ENCODE measurements at places on chromosomes 16 and 17. TPM values are rescaled to one million over a fixed set of nuclear protein-coding genes. Genes with fewer than 3 reads are reported as not detected.
A peak's percentile ranks its signal among the peaks of the same experiment; 100 is the strongest.

Gene CBFA2T3
- total RNA-seq, result 0.31 TPM

Gene RNF222
- 1.1 TPM for total RNA-seq

GRCh38 chr16:873243-873661 is 72.7 kb upstream of the GNG13 start:
- no peak for DNase-seq

Gene ABCC3
- total RNA-seq, result not detected

- no peak for DNase-seq
Measured at GRCh38 chr17:20206591-20206990, 197.4 kb downstream of the SPECC1 start.

Gene ATP2A1
- total RNA-seq, result 0.97 TPM

GRCh38 chr16:57773655-57774295 is 28.5 kb downstream of the KIFC3 start:
- no peak for DNase-seq

DNA sequence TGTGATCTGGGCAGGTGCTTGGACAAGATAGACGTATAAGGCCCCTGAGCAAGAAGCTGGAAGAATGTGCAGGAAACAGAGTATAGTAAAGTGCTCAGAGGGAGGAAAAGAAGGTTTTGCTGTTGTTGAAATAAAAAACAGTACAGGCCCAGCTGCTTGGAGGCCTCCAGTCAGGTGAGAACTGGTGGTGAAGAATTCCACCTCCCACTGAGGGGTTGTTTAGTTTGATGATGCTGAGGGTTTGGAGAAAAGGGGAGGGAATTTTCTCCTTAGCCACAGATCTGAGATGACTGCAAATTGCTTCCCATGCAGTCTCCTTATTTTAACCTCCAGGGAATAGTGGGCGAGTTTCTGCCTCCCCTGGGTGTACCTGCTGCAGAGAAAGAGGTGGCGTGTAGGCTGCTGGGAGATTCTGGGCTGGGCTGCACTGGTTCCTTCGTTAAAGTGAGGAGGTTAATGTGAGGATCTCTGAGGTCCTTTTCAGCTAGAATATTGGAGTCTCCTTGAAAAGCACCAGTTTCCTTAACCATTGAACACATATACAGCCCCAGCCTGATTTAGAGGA is 25.8 kb downstream of the SMPD3 start:
- DNase-seq, result no peak

GRCh38 chr17:360092-360750 is 7.6 kb upstream of the RPH3AL start:
- DNase-seq, result no peak

DNA sequence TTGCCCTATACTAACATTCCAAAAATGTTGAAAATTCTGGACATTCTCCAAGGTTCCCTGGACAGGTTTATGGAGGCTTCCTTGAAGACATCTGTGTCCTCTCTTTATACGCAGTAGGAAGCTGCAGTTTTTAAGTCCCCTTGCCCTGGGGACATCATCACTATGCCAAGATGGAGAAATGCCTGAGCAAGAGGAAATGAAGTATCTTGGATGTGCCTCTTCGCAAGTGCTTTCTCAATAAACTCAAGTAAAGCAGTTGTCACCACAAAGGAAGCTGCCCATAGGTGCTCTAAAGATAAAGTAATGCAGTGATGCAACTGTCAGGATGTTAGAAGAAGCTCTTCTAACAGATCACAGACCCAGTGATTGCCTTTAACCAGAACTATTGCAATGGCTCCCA is 71.0 kb downstream of the CDYL2 start:
- DNase-seq, result no peak

- DNase-seq, result no peak
Measured at GRCh38 chr16:79863128-79864031, 262.8 kb upstream of the MAF start.

GRCh38 chr16:88516601-88517061 is 53.6 kb upstream of the ZC3H18 start:
- DNase-seq, result no peak

Gene RECQL5
- total RNA-seq, result 13.2 TPM

DNA sequence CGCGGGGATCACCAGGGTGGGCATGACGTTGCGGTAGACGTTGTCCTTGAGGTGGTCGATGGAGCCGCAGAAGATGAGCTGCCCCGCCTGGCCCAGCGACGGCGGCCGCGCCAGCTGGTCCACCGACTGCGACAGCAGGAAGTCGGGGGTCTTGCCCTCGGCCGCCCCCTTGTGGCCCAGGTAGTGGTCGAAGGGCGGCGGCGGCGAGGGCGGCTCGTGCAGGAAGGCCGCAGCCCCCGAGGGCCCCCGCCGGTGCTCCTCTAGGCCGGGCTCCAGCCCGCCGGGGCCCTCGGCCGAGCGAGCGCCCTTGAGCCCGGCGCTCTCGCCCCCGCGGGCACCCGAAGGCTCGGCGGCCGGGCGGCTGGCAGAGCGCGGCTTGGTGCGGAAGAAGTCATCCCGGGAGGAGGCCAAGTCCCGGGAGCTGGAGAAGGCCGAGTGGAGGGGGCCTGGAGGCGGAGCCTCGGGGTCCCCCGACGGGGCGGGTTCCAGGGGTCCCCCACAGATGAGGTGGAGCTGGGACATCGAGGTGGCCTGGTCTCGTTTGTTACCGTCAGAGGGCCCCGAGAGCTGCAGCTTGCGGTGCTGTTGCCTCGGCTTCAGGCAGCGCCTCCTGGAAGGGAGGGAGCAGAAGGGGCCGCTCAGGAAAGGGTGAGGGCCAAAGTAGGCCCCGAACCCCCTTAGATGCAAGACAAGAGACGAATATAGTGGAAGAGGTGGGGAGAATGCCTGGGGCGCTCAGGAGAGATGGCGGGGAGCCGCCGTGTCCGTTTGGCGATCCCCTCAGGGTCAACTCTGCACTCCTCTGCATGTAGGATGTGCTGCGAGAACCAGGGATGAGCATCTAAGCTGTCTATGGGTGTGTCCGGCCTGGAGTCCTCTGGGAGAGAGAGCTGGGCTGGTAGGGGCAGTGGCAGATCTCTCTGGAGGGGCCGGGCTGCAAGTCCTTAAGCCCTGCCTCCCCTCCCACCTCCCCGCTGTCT is 8.8 kb downstream of the FAM171A2 start:
- peak; percentile 33 for DNase-seq

Gene TERB1
- total RNA-seq, result not detected

GRCh38 chr16:34078691-34079090 is 619.3 kb downstream of the TP53TG3F start:
- DNase-seq, result no peak

- DNase-seq, result peak; percentile 88
Measured at GRCh38 chr16:67542464-67542863, 13.8 kb downstream of the RIPOR1 start.

DNA sequence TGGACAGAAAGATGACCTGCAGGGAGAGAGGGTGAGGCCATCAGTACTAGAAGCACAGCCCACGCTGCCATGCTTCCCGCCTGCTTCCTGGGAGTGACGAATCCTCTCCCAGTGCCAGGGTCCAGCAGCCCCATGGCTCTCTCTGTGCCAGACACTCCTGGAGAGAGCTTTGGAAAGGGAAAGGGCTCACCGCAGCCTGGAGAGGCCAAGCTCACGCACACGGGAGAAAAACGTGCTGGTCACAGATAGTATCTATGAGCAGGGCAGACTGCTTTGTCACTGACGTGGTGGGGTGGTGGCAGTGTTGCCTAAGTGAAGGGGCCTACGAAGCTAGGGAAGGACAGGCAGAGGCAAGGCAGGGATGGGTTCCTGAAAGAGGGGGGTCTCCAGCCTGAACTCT is 5.4 kb downstream of the WBP2 start:
- DNase-seq, result no peak

Gene HOXB5
- total RNA-seq, result not detected

Data from CD8-positive, alpha-beta T cell (primary cell).